ENCODE measurements at places on chromosomes 12 and 14.

DNA sequence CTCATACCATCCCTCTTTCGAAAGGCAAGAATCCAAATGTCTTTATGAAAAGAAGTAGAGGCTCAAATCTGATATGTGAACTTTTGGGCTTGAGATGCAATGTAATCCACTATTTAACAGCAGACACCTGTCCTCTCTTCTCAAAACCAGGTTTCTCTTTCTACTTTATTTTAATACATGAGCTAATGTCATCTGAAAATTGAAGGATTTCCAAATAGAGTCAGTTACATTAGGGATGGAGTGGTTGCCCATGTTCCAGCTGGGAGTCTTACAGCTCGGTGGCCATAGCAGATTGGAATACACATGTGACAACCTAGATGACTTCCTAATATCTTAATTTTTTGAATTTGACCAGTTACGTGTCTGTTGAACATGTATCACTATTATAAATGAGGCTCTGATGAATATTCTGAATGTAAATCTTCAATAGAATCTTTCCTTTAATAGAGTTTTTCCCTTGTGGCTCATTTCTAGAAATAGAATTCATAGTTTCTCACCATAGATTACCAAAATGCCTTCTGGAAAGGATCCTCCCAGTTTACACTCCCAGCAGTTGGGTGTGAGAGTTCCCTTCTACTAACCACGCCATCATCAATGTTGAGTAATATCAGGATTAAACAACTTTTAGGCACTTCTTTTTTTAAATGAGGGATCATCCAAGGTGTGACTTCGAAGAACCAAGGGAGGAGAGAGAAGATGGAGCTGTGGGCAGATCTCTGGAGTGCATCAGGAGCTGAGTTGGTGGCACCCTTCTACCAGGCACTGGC, 49.2 kb downstream of the GPR135 start:
- no peak for DNase-seq

GRCh38 chr12:120012067-120012621, 23.1 kb downstream of the BICDL1 start:
- DNase-seq = no peak

GRCh38 chr12:97167598-97167997, 260.5 kb downstream of the NEDD1 start:
- no peak for DNase-seq

- DNase-seq = no peak
These were observed 57.0 kb downstream of the PLEKHG7 start for GRCh38 chr12:92759634-92760268.

DNA sequence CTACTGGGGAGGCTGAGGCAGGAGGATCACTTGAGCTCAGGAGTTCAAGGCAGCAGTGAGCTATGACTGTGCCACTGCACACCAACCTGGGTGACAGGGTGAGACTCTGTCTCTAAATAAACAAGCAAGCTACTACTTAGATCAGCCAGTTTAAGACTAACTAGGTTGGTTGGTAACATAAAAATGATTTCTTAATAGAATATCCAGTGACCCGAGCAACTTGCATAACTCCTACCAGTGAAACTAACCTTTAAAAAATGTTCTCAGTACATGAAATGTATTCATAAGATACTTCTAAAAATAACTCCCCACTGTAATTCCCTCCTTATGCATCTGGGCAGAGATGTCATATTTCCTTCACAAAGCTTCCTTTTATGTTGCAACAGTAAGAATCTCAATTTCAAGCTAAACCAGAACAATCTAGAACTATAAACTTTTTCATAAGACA, 15.9 kb downstream of the TAOK3 start:
- DNase-seq = no peak

DNA sequence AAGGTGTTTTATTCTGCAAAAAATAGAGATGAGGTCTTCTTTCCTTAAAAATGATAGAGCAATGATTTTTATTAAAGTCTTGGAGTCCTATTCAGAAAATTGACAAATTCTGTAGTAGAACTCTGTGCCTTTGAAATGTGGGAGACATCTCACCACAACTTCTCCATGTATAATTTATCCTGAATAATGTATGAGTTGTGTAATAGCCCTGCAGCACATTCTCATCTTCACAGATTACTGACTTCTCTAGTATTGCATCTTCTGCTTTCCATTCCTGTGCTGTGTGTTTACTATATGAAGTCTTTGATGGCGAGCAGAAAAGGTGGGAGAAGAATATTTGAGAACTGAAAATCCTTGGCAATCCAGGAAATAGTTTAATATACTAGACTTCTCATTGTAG, 255.6 kb downstream of the TTC6 start:
- no peak for DNase-seq

- no peak for DNase-seq
These were observed 35.0 kb upstream of the FUT8 start for GRCh38 chr14:65377576-65377975.

GRCh38 chr12:3933074-3933818, 60.0 kb upstream of the PARP11 start:
- DNase-seq = no peak

GRCh38 chr14:56998728-56999127, 188.4 kb upstream of the OTX2 start:
- DNase-seq = no peak

DNA sequence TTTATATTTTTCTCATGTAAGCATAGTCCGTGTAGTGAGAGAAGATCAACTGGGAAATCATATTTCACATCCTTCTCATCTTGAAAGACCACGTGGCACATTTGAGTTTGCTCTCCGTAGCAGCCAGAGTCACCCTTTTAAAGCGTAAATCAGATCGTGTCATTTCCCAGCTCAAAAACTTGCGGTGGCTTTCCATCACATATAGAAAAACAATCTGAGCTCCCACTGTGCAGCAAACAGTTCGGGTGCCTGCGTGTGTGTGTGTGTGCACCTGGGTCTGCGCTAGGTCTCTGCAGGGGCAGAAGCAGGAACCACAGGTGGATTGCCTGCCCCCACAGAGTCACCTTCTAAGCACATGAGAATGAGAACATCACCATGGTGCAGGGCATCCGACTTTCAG, 338.2 kb downstream of the TRHDE start:
- DNase-seq = no peak

GRCh38 chr12:13093848-13094220, 9.6 kb downstream of the GSG1 start:
- DNase-seq = no peak

- no peak for DNase-seq
These were observed 81.9 kb upstream of the USP44 start for GRCh38 chr12:95633049-95633731.

- no peak for DNase-seq
These were observed 154.3 kb downstream of the VRK1 start for GRCh38 chr14:96951511-96951910.

DNA sequence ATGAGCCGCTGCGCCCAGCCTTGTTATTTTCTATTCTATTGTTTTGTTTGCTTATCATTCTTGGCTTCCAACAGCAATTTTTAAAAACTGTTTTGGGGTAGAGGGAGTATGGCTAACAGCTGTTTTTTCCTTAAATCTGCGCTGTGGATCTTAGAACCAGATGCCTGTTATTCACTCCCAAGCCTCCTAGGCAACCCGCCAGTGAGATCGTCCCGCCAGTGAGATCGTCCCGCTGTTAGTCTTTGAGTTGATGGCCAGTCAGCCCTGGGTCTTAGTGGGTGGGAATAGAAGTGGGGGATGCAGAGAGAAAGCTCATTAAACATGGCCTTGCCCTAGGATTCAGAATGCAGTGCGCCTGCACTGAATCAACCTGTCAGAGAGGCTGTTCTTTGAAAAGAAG, 67.3 kb upstream of the BICD1 start:
- no peak for DNase-seq

DNA sequence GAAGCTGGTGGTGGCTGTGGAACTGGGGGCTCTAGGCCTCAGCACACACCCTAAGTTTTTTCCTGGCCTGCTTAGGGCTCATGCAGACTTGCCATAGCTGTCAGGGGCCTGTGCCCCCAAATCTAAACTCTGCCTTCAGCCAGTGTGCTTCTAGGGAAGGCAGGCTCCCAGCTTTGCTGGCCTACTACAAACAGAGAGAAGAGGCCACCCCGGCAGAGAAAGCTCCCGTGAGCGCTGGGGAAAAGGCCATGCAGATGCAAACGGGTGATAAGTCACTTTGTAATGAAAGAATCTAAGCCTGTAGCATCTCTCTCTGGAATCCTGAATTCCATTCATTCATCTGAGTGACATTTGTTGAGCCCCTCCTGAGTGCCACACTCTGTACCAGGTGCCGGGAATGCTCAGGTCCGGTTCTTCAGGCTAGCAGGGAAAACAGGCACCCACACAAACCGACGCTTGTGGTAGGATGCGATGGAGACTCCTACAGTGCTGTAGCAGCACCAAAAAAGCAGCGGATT, 29.9 kb downstream of the JDP2 start:
- DNase-seq = no peak

DNA sequence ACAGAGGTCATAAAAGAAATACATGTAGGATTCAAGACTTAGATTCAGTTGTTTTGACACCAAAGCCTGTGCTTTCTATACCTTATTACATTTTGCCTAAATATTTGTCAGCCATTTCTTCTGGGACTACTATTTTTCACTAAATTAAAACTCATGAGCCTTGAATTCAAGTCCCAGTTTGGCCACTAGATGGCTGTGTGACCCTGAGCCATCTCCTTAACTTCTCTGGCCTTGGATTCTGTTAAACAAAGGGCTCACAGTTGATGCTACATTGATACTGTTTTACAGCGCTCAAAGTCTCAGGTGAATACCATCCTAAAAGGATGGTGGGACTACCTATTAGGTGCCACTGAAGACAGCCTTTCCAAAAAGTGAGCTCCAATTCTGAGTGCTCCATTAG, 39.6 kb upstream of the CCDC198 start:
- no peak for DNase-seq

GRCh38 chr12:83015390-83016217, 328.9 kb downstream of the TMTC2 start:
- no peak for DNase-seq

DNA sequence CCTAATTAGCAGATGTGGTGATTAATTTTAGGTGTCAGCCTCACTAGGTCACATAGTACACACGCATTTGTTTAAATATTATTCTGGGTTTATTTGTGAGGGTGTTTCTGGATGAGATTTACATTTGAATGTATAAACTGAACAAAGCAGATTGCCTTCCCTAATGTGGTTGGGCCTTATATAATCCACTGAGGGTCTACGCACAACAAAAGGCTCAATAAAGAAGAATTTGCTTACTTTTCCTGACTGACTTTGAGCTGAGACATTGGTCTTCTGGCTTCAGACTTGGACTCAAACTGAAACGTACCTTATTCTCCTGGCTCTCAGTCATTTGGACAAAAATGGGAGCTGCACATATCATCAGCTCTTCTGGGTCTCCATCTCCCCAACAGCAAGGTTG, 1132.3 kb upstream of the FLRT2 start:
- no peak for DNase-seq

GRCh38 chr12:62158013-62158412, 102.2 kb upstream of the USP15 start:
- DNase-seq = no peak

DNA sequence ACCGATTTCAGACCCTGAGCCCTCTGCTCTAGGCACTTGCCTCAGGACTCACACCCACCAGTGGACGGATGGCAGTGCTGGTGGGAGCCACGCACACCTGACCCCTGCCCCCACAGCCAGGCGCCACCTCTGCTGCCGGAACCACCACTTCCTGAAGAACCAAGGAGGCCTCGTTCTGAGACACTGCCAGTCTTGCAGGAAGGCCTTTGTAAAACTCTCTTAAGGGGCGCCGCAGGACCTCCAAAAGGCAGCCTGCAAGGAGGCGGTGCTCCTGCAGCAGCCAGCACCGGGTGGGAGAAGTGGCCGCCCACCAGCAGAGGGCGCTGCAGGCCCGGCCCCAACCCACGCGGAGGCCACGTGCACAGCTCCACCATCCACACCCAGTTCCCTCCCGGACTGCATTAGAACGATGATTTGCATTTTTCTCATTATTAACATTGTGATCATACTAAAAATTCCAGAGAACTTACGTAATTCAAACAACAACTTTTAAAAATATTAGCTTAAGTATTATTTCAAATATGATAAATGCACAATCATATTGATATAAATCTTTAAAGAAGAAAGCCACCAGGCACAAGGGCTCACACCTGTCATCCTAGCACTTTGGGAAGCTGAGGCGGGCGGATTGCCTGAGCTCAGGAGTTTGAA, 12.8 kb downstream of the STX2 start:
- no peak for DNase-seq

DNA sequence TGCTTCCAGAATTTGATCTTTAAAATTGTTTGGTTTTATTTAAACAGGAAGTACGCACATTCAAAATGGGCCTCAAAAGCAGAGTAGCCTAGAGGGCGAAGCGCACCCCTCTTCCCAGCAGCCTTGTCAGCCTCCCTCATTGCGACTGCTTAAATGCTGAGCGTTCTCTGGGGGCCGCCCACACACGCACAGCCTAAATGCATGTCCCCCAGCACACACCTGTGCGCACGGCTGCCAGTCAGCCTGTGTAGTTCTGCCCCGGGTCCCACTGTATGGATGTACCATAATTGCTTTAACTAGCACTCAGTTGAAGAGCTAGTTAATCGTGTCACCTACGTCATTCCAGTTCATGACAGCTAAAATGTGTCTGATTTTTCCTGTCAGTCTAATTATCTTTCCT, 79.3 kb downstream of the TESC start:
- no peak for DNase-seq

DNA sequence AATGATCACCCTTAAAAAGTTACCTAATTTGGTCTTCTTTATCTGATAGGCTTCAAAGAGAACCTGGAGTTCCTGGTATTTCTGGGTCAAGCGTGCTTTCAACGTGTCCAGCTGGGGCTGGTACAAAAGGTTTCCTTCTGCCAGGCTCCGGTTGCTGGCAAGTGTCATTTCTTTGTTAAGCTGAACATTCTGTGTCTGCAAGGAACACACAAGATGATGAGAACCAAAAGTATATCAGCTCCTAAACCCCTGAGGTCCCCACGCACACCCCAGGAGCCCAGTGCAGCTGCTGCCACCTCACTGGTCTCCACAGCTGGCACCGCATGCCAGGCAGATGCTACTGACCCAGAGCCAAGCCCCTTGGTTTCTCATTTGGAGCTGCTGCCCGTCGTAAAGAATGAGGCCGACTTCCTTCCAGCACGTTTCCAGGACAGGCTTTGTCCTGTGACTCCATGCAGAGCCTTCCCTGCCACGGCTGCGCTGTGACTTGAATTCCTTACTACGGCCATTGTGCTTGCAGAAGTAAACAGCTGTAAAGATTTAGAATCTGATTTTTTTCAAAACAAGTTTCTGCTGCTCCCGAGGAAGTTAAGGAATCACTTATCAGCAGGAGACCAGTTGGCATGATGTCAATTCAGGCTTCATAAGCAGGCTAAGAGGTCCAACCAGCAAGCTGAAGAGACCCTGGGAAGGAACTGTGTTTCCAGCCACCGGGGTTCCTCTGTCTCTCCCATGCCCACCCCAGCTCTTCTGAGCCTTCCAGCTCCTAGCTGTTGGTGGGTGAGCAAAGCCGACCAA, 24.9 kb downstream of the VPS37B start:
- no peak for DNase-seq

DNA sequence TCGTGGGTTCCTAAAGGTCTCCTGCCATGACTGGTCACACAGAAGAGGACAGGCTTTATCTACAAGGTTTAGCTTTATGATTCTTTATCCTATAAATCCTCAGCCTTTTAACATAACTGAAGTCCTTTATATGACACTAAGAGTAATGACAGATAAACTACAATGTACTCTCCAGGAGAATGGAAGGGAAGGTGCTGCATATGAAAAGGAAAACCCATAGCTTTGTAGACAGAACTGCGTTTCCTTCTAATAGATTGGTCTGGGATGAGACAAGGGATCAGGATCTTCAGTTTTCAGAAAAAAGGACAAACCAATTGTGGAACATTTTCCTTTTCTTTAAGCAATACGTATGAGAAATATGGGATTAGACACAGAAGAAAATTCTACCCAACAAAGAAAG, 201.1 kb upstream of the NPAS3 start:
- DNase-seq = no peak

All from NCI-H1105 treated with DMSO at 0.1 percent for 48 hours (cell line).